ENCODE measurements at places on chromosomes 3 and 15.

DNA sequence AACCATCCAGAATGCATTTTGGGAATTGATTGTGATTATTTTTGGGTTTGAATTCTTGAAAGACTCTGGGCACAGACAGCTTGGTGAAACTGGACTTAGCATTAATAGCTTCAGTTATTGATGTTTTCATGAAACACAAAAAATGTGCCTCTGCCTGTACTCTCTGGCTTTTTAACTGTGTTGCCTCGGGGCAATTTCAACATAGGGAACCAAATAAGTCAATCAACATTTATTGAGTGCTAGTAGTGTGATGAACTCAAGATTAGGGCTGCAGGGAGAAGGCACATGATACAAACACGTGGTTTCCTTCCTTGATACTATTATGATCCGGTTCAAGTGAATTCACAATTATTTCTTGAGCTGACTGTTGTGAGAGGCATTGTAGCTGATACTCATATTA, 50.8 kb downstream of the UNC13C start:
- no peak for DNase-seq

GRCh38 chr15:100256101-100256969, 85.4 kb downstream of the ADAMTS17 start:
- no peak for DNase-seq

- peak; percentile 10 for DNase-seq
These were observed 37.6 kb downstream of the ANO10 start for GRCh38 chr3:43584043-43584826.

DNA sequence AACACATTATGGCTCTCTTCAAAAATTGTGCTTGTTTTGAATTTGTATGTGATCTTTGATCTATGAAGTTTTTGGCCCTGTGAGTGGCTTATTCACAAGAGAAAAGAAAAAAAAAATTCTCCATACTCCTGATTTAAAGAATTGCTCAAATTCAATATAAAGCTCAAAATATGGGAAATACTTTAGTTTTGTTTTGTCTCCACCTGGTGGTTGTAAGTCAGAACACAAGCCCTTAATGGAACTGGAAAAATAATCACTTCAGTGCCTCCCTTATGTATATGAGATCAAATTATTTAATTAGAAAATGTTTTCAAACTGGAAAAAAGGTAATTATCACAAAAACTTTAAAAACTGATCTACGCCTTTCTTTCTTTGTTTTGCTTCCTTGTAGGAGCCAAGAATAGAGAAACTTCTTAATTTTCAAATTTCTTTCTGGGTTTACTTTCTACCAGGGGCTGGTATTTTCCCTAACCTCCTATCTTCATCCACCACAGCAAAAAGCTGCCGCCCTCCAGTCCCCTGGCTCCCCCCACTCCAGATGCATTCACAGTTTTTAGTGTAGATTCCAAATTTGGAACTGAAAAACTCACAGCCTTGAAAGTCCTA, 50.6 kb downstream of the SERP1 start:
- DNase-seq: no peak

- no peak for DNase-seq
These were observed 217.0 kb downstream of the ZNF621 start for GRCh38 chr3:40741729-40742128.

DNA sequence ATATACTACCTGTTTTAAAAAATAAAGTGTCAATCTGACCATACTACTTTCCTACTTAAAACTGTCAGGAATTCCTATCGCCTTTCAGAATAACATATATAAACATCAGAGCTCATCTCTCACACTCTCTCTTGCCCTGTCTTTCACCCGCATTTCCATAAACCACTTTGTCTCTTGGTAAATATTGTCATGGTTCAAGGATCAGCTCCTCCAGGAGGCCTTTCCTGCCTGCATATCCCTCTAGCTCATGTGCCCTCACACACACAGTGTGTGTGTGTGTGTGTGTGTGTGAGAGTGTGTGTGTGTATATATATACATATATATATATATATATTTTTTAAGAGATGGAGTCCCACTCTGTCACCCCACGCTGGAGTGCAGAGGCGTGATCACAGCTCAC, 6.7 kb downstream of the SUMF1 start:
- no peak for DNase-seq

GRCh38 chr3:42095540-42095939, 4.4 kb downstream of the TRAK1 start:
- DNase-seq: no peak
